ENCODE measurements at places on chromosomes 16 and 17. TPM values are rescaled to one million over a fixed set of nuclear protein-coding genes. Genes with fewer than 3 reads are reported as not detected.
A peak's percentile ranks its signal among the peaks of the same experiment; 100 is the strongest.

The HSD3B7 gene
- total RNA-seq: 35.2 TPM

The CLEC10A gene
- 29.8 TPM for total RNA-seq

The MED31 gene
- not detected for total RNA-seq

DNA sequence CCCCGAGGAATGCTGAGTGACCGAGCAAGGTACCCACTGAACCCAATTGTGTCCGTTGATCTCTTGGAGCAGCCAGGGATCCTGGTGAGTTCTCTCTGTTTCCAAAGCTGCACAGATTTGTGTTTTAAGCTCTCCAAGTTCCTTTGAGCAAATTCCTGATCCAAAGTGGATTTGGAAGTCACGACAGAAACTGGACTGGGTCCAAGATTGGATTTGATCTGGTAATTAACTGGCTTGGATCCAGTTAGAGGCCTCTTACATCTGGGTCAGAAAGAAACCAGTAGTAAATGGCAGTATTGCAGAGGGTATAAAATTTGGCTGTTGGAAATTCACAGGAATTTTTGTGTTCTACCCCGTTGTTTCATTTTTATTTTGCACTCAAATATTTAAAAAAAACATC, 119.5 kb downstream of the PMP22 start:
- no peak for DNase-seq
- no peaks in the 10 kb centered on the region for H3K36me3 ChIP-seq
- H3K27me3 ChIP-seq: no peaks in the 10 kb centered on the region
- no peak overlapping the region for H3K4me3 ChIP-seq

- H3K4me1 ChIP-seq: no peaks in the 10 kb centered on the region
- DNase-seq: no peak
- H3K27me3 ChIP-seq: no peaks in the 10 kb centered on the region
- no peak overlapping the region for H3K27ac ChIP-seq
Measured at GRCh38 chr16:27461483-27462171, 59.7 kb downstream of the IL21R start.

GRCh38 chr16:11326737-11327276, 18.5 kb upstream of the RMI2 start:
- H3K27me3 ChIP-seq: no peaks in the 10 kb centered on the region
- no peak overlapping the region for H3K4me3 ChIP-seq
- DNase-seq: no peak
- peaks cover 2% of the 10 kb centered on the region for H3K4me1 ChIP-seq

GRCh38 chr17:81391936-81392908, 3.0 kb upstream of the BAHCC1 start:
- peak overlapping the region; percentile 97 for H3K27ac ChIP-seq
- no peaks in the 10 kb centered on the region for H3K36me3 ChIP-seq

DNA sequence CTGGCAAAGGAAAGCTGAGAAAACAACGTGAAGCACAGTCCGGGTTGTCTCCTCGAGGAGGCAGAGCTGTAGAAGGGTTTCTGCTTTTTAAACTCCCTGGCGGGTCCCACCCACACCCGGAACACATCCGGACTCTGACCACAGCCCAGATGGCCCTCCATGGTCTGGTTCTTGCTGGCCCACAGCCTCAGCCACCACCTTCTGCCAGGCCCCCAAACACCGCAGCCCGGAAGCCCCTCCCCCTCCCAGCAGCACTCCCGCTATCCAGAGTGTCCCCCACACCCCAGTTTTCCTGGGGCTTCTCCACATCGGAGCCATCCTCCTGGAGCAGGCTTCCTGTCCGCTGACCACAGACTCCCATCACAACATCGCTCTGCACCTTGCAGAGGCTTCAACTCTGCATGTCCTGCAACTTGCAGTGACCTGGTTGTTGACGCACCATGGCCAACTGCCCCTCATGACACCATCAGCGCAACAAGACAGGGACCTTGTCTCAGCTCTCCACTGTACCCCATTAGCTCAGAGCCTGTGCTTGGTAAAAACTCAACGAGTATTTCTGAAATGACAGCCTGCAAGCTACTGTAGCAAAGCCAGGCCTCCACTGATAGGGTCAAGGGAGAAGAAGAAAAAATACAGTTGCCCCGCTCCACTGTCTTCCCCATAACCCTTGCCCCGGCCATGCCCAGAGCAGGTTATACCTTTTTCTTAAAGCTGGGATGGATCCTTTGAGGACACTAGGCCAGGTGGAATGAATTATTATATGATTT, 129.8 kb downstream of the C16orf78 start:
- H3K4me3 ChIP-seq: no peak overlapping the region
- no peaks in the 10 kb centered on the region for H3K27me3 ChIP-seq
- no peak for DNase-seq

DNA sequence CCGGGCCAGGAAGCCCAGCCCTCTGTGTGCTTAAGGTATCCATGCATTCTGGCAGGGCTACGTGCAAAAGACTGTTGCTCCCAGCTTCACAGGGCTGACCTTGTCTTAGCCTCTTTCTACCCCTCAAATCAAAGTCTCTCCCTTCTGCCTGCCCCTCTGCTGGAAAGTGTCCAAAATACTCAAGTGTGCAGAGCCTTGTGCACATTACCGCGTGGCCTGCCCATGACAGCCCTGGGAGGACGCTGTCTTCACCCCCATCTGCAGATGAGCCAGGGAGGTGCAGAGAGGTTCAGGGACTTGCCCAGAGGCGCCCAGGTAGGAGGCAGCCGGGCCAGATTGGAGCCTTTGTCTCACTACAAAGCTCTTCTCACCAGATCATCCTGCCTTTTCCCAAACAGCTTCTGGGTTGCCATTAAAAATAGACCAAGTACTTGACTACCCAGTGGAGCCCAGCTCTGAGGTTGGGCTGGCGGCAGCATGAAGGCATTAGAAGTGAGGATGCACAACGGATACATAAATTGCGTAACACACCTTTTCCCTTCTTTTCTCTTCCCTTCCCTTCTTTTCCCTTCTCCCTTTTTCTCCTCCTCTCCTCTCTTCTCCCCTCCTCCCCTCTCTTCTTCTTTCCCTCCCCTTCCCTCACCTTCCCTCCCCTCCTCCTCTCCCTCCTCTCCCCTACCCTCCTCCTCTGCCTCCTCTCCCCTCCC, 3.5 kb downstream of the CACNG4 start:
- H3K4me1 ChIP-seq: no peaks in the 10 kb centered on the region
- DNase-seq: no peak
- no peaks in the 10 kb centered on the region for H3K36me3 ChIP-seq
- no peak overlapping the region for H3K27ac ChIP-seq
- peaks cover 8% of the 10 kb centered on the region for H3K27me3 ChIP-seq

DNA sequence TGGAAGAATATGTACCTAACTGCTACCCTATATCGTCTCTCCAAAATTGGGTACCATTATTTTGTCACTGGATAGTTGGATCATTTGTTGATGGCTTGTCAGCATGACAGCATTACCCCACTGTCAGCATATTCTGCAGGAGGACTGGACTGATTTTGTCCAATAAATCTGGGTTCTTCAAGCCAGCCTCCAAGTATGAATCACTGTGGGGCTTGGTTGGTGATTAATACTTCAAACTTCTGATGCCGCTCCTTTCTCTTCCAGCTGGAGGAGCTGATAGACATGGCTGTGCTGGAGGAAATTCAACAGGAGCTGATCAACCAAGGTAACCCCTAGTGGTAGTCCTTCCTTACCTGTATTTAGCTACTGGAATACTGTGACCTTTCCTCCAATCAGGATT, 2.5 kb downstream of the RPAIN start:
- no peak overlapping the region for H3K4me3 ChIP-seq
- no peak for DNase-seq
- no peaks in the 10 kb centered on the region for H3K27me3 ChIP-seq
- no peak overlapping the region for H3K27ac ChIP-seq
- peaks cover 54% of the 10 kb centered on the region for H3K36me3 ChIP-seq

DNA sequence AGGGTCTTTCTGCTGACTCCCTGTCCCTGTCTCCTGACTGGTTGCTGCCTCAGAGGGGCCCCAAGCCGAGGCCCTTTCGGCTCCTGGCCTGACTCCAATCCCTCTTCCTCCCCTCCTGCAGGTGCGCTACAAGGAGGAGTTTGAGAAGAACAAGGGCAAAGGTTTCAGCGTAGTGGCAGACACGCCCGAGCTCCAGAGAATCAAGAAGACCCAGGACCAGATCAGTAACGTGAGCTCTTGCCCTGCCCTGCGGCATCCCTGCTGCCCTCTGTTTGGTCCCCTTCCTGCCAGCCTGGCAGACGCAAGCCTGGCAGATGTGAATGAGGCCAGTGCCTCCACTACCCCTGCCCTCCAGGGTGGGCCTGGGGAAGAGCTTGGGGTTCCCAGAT, 27.1 kb upstream of the LASP1NB start:
- H3K27ac ChIP-seq: peak overlapping the region; percentile 36
- no peak overlapping the region for H3K4me3 ChIP-seq
- peaks cover 62% of the 10 kb centered on the region for H3K4me1 ChIP-seq
- no peak for DNase-seq

GRCh38 chr17:82619641-82620040, 28.6 kb downstream of the WDR45B start:
- no peak overlapping the region for H3K27ac ChIP-seq
- no peak overlapping the region for H3K4me3 ChIP-seq
- no peaks in the 10 kb centered on the region for H3K4me1 ChIP-seq
- no peaks in the 10 kb centered on the region for H3K27me3 ChIP-seq
- peaks cover 91% of the 10 kb centered on the region for H3K36me3 ChIP-seq

GRCh38 chr17:17468217-17469010, 8.4 kb upstream of the MED9 start:
- H3K4me3 ChIP-seq: no peak overlapping the region
- H3K36me3 ChIP-seq: no peaks in the 10 kb centered on the region
- H3K27ac ChIP-seq: no peak overlapping the region
- H3K27me3 ChIP-seq: no peaks in the 10 kb centered on the region
- DNase-seq: no peak

GRCh38 chr17:4313221-4314114, 49.7 kb upstream of the ANKFY1 start:
- H3K27ac ChIP-seq: no peak overlapping the region
- peaks cover 29% of the 10 kb centered on the region for H3K4me1 ChIP-seq
- no peak for DNase-seq
- H3K27me3 ChIP-seq: no peaks in the 10 kb centered on the region
- H3K4me3 ChIP-seq: no peak overlapping the region
- no peaks in the 10 kb centered on the region for H3K36me3 ChIP-seq

DNA sequence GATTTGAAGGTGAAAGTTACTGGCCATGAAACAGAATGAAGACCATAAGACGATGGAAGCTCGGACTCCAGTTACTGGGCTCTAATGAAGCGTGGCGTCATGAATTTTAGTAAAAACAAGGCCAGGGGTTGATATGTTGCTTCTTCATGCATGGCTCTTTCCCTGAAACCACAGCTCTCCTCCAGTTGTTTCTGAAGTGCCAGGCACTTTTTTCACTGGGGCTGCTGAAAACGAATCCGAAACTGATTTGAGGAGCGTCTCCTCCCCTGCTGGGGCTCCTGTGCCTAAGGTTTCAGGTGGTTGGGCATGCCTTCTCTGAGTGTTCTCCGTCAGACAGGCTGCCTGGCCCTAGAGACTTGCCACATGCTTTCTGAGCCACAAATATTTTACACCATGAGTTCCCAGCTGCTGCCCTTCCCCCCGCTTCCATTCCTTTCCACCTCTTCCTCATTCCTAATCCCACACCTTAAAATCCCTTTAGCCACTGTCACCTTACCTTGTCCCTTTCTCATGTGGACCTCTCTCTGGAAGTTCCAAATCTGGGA, 3.7 kb upstream of the MYL4 start:
- no peaks in the 10 kb centered on the region for H3K36me3 ChIP-seq
- H3K4me1 ChIP-seq: peaks cover 9% of the 10 kb centered on the region
- peak overlapping the region; percentile 0 for H3K4me3 ChIP-seq
- H3K27me3 ChIP-seq: no peaks in the 10 kb centered on the region
- peak overlapping the region; percentile 85 for H3K27ac ChIP-seq
- no peak for DNase-seq
